ENCODE measurements at places on chromosomes 13 and 19. TPM values are rescaled to one million over a fixed set of nuclear protein-coding genes. Genes with fewer than 3 reads are reported as not detected.

The RDH8 gene
- not detected for total RNA-seq

DNA sequence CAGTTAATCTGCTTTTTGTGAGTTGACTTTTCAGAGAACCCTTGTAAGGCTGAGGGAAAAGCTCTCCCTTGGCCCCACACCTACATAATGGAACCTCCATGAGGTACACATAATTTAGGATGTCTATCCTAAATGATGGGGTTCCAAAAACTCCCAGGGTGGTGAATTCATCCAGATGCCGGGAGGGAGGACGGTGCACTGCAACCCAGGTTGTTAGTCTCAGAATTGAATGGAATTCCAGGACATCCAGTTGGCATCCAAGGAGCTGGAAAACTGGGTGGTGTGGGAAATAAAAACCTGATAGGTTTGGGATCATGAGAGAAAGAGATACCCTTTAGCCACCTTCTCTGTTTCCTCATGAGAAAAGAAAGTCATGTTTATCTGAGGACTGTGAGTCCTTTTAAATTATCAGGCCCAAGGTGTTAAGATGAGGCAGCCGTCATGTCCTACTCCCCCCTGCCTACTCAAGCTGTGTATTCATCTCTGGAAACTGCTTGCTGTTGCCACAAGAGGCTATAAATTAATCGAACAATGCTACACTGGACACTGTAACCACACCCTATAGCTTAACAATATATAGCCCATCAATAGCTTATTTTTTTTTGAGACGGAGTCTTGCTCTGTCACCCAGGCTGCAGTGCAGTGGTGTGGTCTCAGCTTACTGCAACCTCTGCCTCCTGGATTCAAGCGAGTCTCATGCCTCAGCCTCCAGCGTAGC lies 49.5 kb downstream of the C13orf46 start:
- H3K36me3 ChIP-seq: no peaks in the 10 kb centered on the region
- H3K4me3 ChIP-seq: no peak overlapping the region
- H3K27me3 ChIP-seq: no peaks in the 10 kb centered on the region
- H3K27ac ChIP-seq: no peak overlapping the region
- H3K4me1 ChIP-seq: peaks cover 21% of the 10 kb centered on the region

DNA sequence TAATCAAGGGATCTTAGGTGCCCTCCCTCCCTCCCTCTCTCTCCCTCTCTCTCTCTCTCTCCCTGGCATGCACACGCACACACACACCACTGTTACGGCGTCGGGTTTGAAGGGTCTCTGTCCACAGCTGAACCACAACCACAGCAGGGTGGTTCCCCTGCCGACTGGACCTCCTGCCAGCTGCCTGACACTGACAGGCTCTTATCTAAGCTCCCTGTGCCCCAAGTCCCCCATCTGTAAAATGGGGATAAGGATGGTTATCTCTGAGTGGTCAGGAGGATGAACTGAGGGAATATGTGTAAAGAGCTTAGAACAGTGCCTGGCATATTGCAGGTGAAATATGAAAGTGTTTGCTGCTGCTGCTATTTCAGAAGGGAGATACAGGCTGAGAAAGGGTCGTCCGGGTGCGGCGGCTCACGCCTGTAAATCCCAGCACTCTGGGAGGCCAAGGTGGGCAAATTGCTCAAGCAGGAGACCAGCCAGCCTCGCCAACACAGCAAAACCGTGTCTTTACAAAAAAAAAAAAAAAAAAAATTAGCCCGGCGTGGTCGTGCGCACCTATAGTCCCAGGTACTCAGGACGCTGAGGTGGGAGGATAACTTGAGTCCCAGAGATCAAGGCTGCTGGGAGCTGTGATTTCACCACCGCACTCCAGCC lies 852 bp upstream of the SHISA7 start:
- no peak overlapping the region for H3K27ac ChIP-seq
- DNase-seq: no peak
- no peaks in the 10 kb centered on the region for H3K36me3 ChIP-seq
- no peak overlapping the region for H3K4me3 ChIP-seq
- H3K4me1 ChIP-seq: peaks cover 31% of the 10 kb centered on the region

- H3K27me3 ChIP-seq: no peaks in the 10 kb centered on the region
- no peak overlapping the region for H3K4me3 ChIP-seq
- peak overlapping the region; percentile 80 for H3K27ac ChIP-seq
- H3K4me1 ChIP-seq: peaks cover 35% of the 10 kb centered on the region
Measured at GRCh38 chr13:33123066-33123859, 107.0 kb downstream of the KL start.

GRCh38 chr19:48644839-48645619 lies 958 bp downstream of the CA11 start:
- H3K27me3 ChIP-seq: no peaks in the 10 kb centered on the region
- peak; percentile 92 for DNase-seq
- peaks cover 37% of the 10 kb centered on the region for H3K4me1 ChIP-seq
- peak overlapping the region; percentile 58 for H3K4me3 ChIP-seq
- peak overlapping the region; percentile 84 for H3K27ac ChIP-seq
- H3K36me3 ChIP-seq: no peaks in the 10 kb centered on the region

Measured in stomach (tissue), 19 donors.